ENCODE measurements at places on chromosomes 2 and 18. TPM values are rescaled to one million over a fixed set of nuclear protein-coding genes. Genes with fewer than 3 reads are reported as not detected.

DNA sequence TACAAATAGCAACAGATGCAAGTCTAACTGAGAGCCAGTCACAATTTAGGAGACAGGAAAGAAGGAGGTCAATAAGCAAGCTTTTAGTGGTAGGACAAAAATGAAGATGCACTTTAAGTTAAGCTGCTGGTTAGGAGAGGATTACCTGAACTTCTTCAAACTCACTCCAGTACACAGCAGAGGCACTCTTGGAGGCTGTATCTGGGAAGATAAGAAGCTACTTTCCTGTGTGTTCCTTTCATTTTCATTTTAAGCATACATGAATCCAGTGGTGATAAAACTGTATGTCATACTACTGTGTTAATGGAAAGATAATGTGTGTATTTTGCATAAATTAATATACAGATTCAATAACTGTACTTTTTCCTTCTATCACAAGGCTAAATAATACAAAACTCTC is 49.6 kb downstream of the HYCC2 start:
- no peak for DNase-seq

DNA sequence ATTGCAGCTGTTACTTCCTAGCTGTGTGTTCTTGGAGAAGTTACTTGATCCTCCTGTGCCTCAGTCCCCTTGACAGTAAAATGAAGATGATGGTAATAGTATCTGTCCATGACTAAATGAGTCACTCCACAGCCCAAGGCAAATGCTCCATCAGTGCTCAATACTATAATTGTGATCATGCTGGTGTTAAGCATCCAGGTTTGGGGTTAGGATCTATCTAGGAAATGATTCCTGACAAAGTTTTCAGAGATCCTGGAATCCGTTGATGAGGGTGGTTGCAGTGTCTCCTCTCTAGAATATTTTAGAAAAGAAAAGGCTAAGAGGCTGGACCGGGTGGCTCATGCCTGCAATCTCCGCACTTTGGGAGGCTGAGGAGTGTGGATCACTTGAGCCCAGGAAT is 2.7 kb upstream of the PRELID3A start:
- no peak for DNase-seq

GRCh38 chr2:211854832-211855231 is 683.8 kb downstream of the ERBB4 start:
- no peak for DNase-seq

DNA sequence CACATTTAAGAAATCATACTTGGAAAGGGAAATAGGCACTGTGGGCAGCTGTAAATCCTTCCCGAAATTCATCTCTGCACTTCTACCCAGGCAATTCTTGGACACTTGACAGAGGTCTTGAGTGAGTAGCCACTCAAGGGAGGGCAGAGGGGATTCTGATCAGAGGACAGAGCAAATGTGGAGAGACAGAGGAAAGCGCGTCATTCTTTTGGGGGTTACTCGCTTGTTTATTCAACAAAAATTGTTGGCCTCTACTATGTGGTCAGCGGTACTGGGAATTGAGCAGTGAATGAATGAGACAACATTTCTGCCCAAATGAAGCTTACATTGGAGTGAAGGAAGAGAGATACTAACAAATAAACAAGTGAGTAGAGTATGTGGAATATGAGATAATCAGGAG is 41.4 kb upstream of the YES1 start:
- DNase-seq: no peak

DNA sequence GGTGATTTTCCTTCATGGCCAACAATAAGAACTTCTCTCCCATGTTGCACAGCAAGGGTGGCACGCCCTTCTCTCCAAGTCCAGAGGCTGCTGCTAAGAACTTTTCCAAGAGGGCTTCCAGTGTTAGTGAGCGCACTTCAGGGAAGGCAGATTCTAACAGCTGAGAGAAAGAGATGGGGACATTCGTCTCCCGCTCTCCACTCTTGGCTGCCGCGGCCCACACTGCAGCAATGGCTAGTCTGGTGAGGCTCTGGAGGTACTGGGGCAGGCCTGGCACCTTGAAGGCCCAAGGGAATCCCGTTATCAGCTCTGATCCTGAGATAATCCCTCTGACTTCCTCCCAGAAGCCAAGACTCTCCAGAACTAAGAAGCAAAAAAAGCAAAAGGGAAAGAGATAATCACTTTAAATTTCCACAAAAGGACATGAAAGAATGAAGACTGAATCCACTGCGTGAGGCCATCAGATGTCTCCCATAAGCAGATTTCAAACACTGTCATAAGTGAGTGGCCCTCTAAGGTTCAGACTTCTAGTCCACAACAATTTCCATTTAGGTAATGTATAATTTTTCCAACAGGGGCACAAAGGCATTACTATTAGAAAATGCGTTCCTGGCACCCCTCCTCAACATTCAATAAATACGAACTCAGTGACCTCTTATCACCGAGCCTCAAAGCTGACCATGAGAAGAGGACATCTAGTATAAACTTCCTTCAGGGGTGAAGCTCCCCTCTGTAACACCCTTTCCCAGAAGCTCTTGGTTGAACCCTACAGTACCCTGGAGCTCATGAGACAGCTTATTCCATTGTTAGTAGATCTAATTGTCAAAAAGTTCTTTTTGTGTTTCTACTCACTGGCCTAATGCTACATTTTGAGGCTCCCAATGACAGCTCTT is 66.7 kb upstream of the ZFP36L2 start:
- DNase-seq: no peak

ELMOD3 gene
- 9.5 TPM for total RNA-seq

BOK gene
- total RNA-seq: 76.7 TPM

POTEF gene
- total RNA-seq: not detected

All from epithelial cell of proximal tubule (primary cell).